ENCODE measurements at places on chromosomes 11 and 22.

GRCh38 chr11:45982656-45983470, 60.4 kb downstream of the LARGE2 start:
- no peak for DNase-seq

- no peak for DNase-seq
These were observed 18.6 kb upstream of the DGCR8 start for GRCh38 chr22:20061481-20061861.

GRCh38 chr22:28983190-28983589, 78.4 kb downstream of the C22orf31 start:
- DNase-seq: no peak

- no peak for DNase-seq
These were observed 41.6 kb downstream of the FDX1 start for GRCh38 chr11:110471371-110471770.

GRCh38 chr22:21968452-21969129, 14.0 kb downstream of the TOP3B start:
- no peak for DNase-seq

DNA sequence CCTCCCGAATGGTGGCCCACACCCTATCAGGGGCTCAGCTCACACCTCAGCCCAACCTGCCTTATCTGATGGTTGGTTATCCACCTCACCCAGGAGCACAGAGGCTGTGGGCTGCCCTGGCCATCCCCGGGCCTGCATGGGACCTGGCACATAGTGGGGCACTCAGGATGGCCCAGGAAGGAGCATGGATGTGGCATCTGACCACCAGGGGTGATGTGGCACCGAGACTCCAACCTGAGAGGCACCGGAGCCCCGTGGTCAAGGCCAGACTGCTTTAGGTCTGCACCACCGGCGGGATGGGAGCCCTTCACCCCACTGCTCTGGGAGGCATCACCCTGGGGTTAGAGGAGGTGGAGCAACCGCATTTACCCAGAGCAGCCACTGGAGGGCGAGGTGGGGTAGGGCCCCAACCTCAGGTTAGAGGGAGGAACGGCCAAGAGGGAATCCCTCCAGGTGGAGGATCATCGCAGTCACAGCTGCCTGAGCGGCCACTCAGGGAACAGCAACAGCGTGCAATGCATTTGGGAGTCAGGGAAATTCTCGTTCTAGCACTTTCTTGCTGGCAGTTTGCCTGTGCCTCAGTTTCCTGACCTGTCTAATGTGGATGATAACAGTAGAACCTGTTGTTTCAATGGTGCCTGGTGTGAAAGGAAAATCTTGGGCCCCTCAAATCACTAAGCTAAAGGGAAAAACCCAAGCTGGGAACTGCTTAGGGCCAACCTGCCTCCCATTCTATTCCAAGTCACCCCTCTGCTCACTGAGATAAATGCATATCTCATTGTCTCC, 52.9 kb upstream of the CARS1 start:
- DNase-seq: peak; percentile 64

- DNase-seq: no peak
These were observed 16.9 kb downstream of the RTCB start for GRCh38 chr22:32395107-32395506.

- DNase-seq: peak; percentile 79
These were observed 43.0 kb downstream of the OSBPL5 start for GRCh38 chr11:3121931-3122774.

- DNase-seq: no peak
These were observed 54.2 kb upstream of the FGF3 start for GRCh38 chr11:69873166-69874077.

- no peak for DNase-seq
These were observed 19.9 kb downstream of the PHLDA2 start for GRCh38 chr11:2909133-2909902.

GRCh38 chr11:17392872-17393271, 4.4 kb upstream of the KCNJ11 start:
- no peak for DNase-seq

DNA sequence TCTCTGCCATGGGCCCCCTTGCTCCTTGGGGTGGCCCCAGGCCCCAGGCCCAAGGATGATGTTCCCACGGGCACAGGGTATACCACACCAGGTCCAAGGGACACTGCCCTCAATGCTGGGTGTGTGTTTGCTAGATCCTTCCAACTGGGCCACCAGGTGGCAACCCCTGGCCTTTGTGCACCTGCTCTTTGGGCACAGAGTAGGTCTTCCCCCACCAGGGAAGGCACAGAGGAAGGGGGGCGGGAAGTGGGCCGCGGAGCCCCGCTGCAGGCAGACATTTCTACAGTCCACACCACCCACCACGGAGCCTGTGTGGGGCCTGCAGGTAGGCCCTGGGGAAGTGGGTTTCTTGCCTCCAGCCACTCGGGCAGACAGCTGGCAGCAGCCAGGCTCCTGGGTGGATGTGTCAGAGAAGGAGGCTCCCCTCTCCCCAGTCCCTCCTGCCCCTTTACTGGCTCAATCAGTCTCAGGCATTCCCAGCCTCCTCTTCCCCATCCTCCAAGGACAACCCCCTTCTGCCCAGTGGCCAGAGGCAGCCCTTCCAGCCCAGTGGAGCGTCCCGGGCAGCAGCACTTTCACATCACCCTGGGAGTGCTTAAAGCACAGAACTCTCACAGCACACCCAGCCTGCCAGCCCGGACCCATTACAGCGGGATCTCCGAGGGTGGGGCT, 21.6 kb downstream of the MAFF start:
- DNase-seq: no peak
